ENCODE measurements at places on chromosomes 6 and 20. TPM values are rescaled to one million over a fixed set of nuclear protein-coding genes. Genes with fewer than 3 reads are reported as not detected.

The TNNC2 gene
- 0.33 TPM for total RNA-seq

The PIM1 gene
- total RNA-seq, result 1.1 TPM

The DOK5 gene
- total RNA-seq, result 0.98 TPM

The MATN4 gene
- not detected for total RNA-seq

The SAPCD1 gene
- not detected for total RNA-seq

The TSPYL4 gene
- 20.9 TPM for total RNA-seq

The GRM1 gene
- not detected for total RNA-seq

The ARMC12 gene
- not detected for total RNA-seq

The HLA-DRB5 gene
- total RNA-seq, result 0.33 TPM

Data from vein endothelial cell (primary cell).